Spleen (tissue), 13 donors: ENCODE measurements at places on chromosomes 11 and 22.

DNA sequence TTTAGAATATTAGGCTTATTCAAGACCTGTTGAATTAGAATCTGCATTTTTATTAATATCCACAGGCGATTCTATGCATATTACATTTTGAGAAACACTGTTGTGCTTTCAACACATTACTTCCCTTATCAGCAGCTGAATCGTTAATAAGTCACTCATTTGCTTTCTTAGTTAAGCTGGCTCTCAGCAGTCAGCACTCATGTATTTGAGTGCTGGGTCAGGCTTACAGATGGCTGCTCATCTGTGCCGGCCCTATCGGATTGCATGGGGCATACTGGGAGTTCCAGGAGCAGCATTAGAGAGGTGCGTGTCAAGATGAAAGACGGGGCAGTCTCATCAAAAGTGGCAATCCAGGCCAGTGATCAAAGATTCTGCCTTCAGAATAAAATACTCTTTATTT lies 10.8 kb upstream of the OR51L1 start:
- no peak for DNase-seq

DNA sequence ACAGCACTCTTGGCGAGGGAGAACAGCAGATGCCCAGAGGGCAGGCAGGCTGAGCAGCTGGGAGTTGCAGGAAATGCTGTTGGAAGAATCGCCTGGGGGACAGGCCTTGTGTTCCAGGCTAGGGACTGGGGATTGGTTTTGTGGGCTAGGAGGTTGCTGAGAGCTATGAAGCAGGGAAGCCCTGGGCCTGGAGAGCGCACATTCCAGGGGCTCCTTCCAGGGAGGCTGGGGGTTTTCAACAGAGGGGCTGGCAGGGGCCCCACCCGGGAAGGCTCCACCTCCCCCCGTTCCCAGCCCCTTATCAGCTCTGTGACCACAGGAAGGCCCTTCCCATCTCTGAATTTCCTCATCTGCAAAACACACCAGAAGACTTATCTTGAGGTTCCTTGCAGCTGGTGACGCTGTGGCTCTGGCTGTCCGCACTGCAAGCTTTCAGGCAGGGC lies 21.7 kb downstream of the WNT11 start:
- no peak for DNase-seq

DNA sequence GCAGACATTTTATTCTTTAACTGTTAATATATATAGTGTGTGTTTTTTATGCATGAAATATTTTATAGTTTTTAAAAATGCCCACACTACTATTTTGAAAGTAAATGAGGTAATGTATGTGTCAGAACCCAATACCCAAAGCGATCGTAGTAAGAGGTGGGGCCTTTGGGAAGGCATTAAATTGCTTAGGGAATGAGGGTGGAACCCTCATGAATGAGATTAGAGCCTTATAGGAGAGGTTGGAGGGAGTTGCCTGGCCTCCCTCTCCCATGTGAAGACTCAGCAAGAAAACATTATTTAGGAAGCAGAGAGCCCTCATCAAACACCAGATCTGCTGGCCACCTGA lies 11.1 kb downstream of the KLHL35 start:
- DNase-seq, result no peak

DNA sequence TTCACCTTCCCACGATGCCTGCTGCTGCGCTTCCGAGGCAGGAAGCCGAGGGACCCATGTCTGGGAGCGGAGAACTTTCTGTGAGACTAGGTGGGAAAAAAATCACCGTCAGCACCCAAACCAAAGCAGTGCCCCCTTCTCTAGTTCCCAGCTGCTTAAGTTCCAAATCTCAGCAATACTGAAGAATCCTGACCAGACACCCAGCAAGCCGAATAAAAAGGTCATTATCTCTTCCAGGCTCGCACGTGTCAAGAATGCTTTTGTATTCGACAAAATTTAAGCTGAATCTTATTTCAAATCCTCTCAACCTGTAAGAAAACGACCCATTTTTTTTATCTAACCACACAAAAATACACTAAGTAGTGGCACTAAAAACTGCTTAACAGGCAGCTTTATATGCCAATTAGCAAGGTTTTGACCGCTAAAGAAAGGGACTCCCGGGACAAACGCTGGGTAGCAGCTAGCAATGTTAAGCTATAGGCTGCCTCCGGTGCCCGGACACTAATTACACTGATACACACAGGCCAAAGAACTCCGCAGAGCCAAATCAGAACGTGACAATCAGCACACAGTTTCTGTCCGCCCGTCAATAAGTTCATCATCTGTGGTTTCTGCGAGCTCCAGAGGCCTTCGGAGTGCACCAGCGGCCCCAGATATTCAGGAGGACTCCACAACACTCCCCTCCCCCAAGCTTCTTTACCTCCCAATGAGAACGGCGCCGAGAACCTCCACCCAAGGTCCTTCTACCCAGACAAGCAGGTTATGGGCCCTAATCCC lies 728 bp downstream of the RPL3 start:
- no peak for DNase-seq

GRCh38 chr22:46240907-46241306 lies 9.2 kb downstream of the CDPF1 start:
- no peak for DNase-seq

DNA sequence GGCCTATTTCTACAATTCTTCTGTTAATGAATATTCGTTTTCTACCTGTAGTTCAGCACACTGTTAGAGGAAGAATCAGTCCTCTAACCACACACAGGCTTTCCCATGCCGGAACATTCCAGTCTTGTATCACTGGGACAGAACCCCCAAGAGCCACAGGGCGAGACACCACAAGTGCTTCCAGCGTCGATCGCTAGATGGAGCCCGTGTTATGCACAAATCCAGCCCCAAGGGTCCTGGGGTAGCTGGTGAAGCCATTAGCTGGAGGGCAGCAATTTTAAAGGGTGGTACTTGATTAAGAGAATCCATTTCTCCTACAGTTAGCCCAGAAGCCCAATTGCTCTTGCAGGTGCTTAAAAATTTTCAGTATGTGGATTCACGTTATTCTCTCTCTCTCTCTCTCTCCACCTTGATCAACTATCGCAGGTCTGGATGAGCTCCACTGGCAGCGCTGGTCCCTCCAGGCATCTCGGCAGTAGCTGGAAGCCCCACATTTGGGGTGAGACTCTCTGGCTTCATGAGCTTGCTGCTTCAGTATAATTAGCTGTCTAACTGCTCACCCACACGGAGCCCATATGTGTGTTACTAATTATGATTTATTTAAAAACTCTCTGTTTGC lies 148.2 kb upstream of the SNX19 start:
- DNase-seq, result no peak

DNA sequence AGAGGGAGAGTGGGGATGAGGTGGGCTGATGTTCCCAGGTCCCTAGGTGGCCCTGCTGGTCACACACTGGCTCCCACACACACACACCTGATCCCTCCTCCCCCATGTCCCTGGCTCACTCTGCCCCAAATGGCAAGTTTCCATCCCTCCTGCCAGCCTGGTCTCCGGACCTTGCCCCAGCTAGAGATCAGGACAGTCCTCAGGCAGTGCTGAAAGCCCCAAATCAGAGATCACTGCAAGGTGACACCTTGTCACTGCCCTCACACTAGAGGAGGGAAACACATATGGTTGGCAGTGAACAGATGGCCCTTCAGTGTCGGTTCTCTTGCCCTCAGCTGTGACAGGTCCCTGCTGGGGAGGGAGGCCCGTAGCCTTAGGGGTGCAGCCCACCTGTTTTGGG lies 7.6 kb downstream of the TMPRSS5 start:
- DNase-seq, result no peak

- DNase-seq, result peak; percentile 83
Measured at GRCh38 chr11:1879941-1880720, 11.6 kb downstream of the PRR33 start.

DNA sequence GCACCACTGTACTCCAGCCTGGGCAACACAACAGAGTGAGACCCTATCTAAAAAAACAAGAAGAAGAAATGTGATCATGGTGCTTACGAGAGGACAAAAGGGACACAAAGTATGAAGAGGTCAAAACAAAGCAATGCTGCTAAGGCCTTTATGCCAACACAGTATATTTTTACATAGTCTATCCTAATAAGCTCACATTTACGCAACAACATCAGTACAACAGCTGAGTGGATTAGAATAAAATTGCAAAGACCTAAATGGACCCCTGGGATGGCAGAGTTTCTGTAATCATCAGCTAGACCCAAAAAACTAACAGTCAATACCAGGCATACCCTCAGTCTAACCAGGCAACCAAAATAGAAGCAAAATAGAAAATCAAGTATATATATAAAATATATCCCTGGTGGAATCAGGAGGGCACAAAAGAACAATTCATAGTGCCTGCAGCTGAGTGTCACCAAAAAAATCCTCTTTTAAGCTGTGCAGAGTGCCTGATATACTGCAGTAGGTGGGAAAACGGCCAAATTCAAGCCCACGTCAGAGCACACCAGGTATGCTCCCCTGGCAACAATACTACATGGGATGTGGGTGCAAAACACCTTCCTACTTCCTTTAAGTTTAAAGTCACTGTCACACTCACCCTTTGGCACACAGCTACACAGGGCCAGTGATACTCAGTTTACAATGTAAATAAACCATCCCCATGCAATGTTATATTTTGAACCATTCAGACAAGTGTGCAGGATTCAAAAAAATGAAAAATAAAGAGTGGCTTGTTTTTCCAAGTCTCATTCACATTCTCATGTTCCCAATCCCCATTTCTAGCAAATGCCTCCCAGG lies 57.8 kb downstream of the RBFOX2 start:
- no peak for DNase-seq

DNA sequence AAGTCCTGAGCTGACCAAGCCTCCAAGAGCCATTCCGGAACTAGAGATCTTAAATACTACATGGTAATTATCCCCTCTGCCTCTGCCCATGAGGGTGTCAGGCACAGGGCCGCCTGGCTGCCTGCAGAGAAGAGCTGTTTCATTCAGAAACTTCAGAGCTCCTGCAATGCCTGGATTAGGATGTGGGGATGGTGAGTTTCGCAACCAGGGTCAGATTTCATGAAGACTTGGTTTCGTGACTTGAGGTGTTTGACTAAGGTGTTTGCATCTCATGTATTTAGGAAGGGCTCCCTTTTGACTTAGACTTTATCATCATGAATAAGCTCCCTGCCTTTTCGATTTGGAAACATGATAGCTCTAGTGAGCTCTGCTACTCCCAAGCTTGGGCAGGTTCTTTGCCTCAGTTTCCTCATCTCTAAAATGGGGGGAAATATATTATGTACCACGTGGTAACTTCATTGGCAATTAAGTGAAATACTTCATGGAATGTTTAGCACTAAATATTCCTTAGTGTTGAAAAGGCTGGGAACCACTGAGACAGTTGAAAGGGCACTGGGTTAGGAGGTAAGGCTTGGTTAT lies 9.1 kb downstream of the TIMP3 start:
- no peak for DNase-seq

- no peak for DNase-seq
Measured at GRCh38 chr11:85165819-85166218, 461.3 kb downstream of the DLG2 start.

DNA sequence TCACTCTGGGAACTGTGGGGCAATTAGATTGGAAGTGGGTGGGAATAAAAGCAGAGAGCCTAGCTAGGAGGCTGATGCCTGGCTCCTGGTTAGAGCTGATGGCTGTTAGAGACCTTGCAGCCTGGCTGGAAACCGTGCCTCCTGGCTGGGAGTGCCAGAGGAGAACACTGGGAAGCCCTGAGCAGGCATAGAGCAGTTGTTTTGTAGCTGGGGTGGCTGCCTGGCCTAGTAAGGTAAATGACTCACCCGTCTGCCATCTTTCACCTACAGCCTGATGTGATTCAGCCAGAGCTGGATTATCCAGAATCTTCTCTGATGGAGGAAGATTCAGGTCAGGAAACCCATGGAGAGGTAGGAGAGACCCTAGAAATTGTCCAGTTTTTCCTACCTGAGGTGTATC lies 6.1 kb downstream of the UQCR10 start:
- DNase-seq, result no peak

GRCh38 chr11:8025123-8025522 lies 38.0 kb downstream of the EIF3F start:
- DNase-seq, result no peak

DNA sequence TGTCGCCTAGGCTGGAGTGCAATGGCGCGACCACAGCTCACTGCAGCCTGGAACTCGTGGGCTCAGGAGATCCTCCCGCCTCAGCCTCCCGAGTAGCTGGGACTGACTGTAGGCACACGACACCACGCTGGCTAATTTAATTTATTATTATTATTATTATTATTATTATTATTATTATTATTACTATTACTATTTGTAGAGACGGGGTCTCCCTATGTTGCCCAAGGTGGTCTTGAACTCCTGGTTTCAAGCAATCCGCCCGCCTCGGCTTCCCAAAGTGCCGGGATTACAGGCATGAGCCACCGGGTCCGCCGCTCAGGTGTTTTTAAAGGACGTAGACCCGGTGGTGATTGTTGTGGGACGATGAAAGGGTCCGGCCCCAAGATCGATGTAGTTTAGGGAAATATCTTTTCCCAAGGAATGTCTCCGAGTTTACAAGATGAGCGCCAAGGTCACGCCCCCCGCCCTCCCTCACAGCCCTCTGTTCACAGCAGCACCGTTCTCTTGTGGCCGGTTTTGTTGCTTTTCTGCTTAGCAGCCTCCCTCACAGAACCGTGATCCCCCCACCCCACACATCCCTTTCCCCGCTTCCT lies 728 bp upstream of the POGLUT3 start:
- DNase-seq, result no peak

DNA sequence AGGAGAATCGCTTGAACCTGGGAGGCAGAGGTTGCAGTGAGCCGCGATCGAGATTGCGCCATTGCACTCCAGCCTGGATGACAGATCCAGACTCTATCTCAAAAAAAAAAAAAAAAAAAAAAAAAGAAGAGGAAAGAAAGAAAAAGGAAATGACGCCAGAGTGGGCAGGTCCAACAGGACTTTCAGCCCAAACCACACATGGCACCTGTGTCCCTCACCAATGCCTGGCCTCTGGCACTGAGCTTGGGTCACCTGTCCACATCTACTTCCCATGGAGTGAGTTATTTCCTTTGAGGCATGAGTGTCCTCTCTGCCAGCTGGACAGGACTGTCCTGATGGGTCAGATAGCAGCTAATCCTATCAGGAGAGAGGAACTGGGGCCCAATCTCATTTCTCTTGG lies 15.2 kb upstream of the GCAT start:
- no peak for DNase-seq

DNA sequence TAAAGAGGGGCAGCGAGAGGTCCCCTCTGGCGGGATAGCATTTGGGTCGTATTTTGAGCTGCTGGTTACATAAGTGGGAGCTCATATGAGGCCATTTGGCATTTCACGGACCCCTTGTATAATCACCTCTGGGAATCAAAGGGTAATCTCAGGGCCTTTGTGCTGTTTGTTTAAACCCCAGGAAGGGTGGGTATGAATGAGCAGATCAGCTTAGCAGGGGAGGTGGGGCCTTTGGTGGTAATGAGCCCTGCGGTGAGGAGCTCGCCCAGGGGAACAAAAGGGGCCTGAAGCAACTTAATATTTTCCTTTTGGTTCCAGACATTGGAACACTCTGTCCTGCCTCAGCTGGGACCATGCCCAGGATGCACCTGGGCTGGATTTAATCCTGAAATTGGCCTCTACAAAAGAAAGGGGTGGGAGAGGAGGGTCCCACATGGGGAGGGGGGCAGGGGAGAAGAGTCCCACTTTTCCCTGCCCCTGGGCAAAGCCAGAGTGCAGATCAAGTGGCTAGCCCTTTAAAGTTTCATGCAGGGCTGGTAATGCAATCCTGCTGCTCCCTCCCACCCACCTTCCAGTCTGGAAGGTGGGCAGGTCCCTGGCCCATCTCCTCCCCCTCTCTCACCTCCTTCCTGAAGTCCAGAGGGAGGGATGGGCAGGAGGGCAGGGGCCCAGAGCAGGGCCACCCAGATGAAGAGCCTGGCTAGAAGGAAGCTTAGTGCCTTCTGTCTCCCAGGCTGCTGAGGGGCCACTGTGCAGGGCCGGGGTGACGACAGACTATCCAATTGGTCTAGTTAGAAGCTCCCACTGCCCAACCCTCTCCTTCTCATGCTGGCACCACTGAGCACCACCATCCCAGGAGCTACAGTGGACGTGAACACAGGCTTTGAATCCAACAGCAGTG lies 10.5 kb downstream of the TSKU start:
- DNase-seq, result peak; percentile 55
